ENCODE measurements at places on chromosomes 5 and 9.

DNA sequence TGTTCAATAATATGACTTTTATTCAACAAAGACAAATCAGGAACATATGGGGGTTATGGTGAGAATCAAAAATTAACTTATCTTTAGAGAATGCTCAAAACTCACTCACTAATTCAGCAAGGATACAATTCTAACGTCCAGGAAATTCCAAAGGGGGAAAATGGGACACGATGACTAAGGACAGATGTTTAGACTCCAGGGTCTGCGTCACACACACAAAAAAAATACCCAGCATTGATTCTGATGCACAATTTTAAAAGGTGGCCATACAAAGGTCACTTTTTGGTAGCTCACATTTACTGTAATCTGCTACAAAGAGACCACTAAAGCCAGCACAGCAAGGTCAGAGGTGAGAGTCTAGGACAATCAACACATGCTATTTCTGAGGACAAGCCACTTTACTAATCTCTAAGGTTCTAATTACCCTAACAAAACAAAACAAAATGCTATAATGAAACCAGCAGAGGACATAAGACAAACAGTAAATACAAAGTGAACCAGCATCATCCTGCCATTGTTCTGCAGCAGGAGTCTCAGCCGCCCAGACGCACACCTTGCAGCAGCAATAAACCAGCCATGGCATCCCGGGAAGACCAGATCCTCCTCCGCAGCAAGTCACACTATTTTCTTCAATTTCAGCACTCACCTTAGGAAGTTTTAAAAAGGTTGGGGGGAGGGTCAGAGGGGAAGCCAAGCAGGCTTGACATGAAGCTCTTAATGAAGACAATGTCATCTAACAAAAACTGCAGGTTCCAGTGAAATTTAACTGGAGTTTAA lies 57.8 kb downstream of the TTC39B start:
- DNase-seq = no peak

- DNase-seq = no peak
Observed at GRCh38 chr9:130008538-130008937, 34.5 kb downstream of the FNBP1 start.

GRCh38 chr9:78187763-78188484 lies 48.0 kb upstream of the CEP78 start:
- DNase-seq = no peak

- no peak for DNase-seq
Observed at GRCh38 chr9:19380826-19381075, 715 bp upstream of the RPS6 start.

GRCh38 chr5:142724821-142725220 lies 38.9 kb upstream of the FGF1 start:
- DNase-seq = no peak

- no peak for DNase-seq
Observed at GRCh38 chr5:157359356-157360055, 93.6 kb downstream of the CYFIP2 start.

GRCh38 chr5:149836451-149837139 lies 106.5 kb downstream of the PPARGC1B start:
- no peak for DNase-seq

- no peak for DNase-seq
Observed at GRCh38 chr9:134531220-134531970, 110.2 kb upstream of the COL5A1 start.

DNA sequence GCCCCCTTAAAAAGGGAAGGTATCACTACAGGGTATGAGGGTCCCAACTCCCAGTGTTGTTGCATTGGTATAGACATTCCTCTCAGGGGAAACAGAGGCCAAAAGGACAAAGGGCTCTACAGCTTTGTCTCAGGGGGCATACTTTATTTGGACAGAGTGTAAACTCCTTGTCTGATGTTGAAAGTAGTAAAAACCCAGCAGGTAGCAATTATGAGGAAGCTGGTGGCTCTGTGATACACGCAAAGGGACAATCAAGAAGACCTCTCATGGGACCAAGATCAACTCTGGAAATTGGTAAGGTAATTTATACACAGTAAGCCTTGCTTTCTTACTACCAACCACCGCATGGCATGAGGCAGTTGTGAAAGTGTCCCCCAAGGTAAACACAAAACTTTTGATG lies 764.6 kb downstream of the CDH12 start:
- no peak for DNase-seq

DNA sequence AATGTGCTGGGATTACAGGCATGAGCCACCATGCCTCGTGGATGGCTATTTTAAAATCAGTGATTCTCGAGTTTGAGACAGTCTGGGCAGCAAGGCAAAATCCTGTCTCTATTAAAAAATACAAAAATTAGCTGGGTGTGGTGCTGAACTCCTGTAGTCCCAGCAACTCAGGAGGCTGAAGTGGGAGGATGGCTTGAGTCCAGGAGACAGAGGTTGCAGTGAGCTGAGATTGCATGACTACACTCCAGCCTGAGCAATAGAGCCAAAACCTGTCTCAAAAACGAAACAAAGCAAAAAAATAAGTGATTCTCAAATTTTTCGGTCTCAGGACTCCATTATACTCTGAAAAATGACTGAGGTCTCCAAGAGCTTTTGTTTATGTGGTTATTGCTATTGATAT lies 47.9 kb upstream of the HSPA9 start:
- DNase-seq = no peak

- peak; percentile 32 for DNase-seq
Observed at GRCh38 chr5:674630-675011, 18.5 kb downstream of the TPPP start.

DNA sequence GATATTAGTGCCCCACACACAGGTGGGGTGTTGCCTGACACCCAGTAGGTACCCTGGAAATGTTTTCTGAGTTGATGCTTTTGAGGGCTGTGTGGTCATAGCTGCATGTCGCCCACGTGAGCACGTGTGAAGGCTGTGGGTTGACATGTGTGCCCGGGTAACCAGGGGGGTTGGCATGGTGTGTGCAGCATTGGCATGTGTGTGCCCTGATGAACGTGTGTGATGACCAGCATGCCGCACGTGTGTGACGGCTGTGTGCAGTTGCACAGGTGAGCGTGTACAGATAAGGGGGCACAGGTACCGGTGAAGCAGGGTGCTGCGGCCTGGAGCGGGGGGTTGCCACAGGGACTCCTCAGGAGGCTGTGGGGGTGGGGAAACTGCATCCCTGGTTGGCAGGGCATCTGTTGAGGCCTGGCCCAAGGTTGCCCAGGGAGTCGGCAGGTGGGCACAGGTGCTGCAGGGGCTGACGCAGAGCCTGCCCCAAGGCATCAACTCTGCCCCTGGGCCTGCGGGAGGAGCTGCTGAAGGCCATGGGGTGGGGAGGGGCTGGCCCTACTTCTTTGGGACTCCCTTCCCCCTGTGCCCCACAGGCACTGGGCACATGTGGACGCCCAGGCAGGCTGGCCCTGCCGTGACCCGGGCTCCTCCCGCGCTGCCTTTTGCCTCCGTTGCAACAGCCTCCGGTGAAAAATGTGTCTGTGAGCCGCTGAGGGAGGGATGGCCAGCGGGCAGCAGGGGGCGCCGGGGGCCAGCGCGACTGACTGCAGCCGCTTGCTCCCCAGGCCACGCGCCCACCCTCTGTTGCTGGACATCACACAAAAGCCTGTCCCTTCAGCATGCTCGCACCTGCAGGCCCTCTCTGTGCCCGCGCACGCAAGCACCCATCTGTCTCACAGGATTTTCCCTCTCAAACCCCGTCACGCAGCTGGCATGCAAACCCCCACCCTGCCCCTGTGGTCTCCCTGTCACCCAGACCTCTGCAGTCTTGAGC lies 2.2 kb downstream of the UNC5A start:
- peak; percentile 62 for DNase-seq

DNA sequence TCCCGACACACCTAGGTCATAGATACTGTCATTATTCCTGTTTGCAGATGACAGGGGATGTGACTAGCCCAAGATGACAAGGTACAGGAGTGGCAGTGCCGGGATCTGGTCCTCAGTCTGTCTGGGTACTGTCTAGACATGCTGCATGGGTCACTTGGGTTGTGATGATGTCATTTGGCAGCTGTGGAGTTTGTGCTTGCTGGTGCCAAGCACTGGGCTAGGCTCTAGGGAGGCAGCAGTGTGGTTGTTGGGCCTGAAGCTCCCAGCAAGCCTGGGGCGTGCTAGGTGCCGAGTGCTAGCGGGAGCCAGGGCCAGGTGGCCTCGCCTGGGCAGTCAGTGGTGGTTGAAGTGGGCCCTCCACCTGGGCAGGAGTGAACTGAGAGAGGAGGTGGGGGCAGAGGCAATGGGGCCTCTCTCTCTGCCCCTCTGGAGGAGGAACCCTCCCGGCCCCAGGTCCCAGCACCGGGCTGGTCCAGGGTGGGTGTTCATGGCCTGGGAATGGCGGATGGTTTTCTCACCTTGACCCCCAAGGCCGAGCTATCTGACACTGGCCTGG lies 8.8 kb upstream of the ASB6 start:
- no peak for DNase-seq

DNA sequence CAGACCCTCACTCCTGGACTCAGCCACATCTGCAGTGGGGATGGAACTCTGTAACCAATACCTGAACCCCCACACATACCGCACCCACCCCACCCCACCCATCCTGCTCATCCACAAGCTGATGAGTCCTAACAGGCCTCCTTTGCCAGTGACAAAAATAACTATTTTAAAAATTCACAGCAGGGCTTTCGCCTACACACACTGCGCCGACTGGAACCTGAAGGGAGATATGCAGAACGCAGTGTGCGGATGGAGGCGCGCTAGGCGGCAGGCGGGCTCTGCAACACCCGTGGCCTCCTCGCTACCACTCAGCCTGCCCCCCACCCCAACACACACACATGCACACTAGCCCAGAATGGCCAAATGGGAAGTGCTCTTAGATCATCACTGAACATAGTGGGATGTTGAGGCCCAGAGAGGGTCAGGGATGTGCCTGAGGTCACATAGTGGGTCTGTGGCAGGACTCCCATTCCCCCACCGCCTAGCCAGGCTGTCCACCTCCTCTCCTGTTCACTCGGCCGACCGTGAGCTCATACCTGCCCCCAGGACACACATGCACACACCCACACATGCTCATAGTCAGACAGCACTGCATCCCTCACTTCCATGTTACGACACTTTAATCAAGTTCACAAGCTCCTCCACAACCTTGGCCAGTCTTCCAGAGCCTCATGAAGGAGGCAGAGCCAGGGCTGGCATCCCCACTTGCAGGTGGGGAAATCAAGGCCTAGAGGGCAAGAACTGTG lies 6.3 kb upstream of the CAMK2A start:
- DNase-seq = no peak

DNA sequence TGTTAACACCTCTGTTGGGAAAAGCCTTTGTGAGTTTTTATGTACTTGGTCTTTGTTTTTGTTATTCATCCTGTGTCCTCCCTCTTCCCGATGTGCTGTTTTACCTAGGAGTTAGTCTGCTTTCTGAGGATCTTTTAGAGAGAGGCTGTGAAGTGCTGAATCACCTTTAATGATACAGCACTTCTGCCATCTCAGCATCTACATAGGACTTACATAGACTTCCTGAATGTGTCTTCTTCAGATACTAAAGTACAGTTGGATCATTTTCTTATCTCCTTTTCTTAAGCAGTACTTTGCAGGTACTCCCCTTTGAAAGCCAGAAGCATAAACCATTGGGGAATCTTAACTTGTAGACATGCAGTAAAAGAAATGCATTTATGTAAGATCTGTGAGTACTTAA lies 31.5 kb downstream of the OTULIN start:
- DNase-seq = no peak

DNA sequence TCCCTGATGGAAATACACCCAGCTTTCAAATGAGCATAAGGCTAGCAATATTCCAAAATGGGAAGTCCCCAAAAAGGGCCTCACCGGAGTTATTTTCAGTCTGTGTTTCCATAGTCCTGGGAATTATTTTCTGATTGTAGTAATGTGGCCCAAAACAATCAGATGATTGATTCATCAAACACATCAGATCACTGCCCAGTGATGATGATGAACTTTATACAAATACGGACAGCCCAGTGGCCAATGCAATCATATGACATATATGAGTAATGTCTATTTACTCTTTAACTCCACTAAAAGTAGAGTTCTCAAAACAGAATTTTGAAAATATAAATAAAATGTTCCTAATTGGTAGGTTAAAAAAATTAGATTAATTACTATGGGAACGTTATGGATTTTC lies 467.8 kb downstream of the ZNF608 start:
- DNase-seq = no peak

DNA sequence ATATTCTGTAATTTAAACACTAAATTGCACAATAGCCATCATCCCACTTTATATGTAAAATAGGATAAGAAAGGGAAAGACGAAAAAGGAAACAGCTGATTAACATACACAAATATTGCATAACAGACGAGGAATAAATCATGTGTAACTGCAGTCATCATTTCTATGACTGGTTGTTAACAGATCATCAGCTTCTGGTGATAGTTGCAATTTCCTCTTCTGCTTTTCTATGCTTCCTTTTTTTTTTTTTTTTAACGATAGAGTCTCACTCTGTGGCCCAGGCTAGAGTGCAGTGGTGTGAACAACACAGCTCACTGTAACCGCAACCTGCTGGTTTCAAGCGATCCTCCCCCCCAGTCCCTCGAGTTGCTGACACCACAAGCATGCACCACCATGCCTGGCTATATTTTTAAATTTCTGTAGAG lies 22.5 kb upstream of the JAKMIP2 start:
- DNase-seq = no peak

DNA sequence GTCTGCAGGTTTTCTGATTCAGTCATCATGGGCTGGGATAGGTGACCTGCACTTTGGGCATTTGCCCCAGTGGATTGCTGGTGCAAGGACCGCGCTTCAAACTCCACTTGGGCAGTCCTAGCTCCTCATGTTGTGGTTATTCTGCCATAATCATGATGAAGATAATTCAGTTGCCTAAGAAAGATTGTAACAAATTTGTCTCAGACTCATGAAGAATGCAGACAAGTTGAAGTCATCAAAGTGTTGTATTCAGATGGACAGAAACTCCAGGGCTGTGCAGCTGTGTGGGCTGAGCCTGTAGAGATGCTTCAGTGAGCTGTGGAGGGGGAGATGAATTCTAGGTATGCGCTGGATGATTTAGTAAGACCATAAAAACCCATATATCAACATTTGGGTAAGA lies 38.5 kb downstream of the TARS1 start:
- no peak for DNase-seq

- peak; percentile 85 for DNase-seq
Observed at GRCh38 chr5:107673368-107674136, 2.8 kb upstream of the EFNA5 start.

DNA sequence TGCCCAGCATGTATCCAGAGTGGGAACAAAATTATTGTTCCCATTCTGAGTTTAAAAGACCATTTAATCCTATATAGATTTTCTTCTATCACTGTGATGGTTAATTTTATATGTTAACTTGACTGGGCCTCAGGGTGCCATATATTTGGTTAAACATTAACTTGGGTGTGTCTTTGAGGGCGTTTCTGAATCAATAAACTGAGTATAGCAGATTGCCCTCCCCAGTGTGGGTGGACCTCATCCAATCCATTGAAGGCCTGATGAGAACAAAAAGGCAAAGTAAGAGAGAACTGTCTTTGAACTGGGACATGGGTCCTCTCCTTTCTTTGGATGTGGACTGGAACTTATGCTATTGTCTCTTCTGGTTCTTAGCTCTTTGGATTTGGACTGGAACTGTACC lies 17.3 kb downstream of the RIOK2 start:
- no peak for DNase-seq

- peak; percentile 45 for DNase-seq
Observed at GRCh38 chr9:77014597-77015263, 4.7 kb upstream of the FOXB2 start.

Data from D341Med (cell line).